GM12864 (cell line): ENCODE measurements at places on chromosomes 12 and 14.

DNA sequence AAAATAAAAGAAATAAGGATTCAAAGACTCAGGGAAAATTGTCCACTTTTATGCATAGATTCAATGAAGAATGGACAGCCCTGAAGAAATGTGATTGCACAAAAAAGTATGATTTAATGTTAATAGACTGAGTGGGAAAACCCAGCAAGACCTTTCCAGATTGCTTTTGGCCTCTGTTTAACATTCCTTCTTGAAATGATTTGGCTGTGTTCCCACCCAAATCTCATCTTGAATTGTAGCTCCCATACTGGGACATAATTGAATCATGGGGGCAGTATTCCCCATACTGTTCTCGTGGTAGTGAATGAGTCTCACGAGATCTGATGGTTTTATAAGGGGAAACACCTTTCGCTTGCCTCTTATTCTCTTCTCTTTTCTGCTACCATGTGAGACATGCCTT is 1316.9 kb upstream of the SEL1L start:
- DNase-seq = no peak

- no peak for DNase-seq
Observed at GRCh38 chr12:402029-402389, 565 bp downstream of the CCDC77 start.

DNA sequence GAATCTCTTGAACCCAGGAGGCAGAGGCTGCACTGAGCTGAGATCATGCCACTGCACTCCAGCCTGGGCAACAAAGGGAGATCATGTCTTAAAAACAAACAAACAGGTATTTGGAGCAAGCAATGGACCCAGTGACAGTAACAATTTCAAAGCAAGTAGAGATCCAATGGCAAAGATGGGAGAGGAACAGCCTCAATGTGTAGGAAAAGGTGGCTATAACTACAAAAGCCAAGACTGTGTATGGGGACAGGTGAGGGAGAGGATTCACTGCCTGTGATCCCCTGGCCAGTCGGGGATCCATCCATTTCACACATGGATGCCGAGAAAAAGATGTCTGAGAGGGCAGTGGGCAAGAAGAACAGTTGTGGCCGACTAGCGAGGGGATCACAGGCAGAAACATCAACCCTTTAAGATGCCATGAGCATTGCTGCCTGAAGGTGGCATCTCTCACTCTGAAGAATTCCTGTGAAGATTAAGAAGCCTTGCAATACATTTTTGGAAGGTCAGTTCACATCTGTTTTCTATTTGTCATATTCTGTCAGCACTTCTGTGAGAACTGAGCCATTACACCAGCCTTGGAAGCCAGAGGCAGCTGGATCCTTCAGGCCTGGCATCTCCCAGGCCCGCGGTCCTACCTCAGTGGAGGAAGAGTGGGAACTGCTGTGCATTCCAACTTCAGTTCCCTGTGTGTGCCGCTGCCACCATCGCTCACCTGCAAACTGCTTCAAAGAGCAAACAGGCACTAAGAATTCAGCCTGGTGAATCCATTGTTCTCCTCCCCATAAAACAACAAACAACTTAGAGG is 54.5 kb upstream of the FRS2 start:
- no peak for DNase-seq

DNA sequence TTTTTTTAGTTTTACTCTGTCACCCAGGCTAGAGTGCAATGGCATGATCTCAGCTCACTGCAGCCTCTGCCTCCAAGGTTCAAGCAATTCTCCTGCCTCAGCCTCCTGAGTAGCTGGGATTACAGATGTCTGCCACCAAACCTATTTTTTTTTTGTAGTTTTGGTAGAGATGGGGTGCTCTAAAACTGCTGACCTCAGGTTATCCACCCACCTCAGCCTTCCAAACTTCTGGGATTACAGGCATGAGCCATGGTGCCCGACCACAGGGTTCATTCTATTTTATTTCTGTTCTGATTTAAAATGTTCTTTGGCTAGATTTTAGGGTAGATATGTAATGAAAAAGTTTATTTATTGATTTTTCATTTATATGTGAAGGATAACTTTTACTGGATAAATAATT is 1062.8 kb upstream of the NOVA1 start:
- no peak for DNase-seq

- no peak for DNase-seq
Observed at GRCh38 chr12:122125452-122126341, 47.1 kb downstream of the MLXIP start.
